ENCODE measurements at places on chromosomes 7 and 10.
A peak's percentile ranks its signal among the peaks of the same experiment; 100 is the strongest.

GRCh38 chr10:101289541-101289940 is 60.3 kb upstream of the LBX1 start:
- DNase-seq, result no peak

GRCh38 chr7:128307061-128307460 is 36.6 kb downstream of the RBM28 start:
- no peak for DNase-seq

- DNase-seq, result no peak
These were observed 186.6 kb upstream of the PRSS1 start for GRCh38 chr7:142562688-142563087.

DNA sequence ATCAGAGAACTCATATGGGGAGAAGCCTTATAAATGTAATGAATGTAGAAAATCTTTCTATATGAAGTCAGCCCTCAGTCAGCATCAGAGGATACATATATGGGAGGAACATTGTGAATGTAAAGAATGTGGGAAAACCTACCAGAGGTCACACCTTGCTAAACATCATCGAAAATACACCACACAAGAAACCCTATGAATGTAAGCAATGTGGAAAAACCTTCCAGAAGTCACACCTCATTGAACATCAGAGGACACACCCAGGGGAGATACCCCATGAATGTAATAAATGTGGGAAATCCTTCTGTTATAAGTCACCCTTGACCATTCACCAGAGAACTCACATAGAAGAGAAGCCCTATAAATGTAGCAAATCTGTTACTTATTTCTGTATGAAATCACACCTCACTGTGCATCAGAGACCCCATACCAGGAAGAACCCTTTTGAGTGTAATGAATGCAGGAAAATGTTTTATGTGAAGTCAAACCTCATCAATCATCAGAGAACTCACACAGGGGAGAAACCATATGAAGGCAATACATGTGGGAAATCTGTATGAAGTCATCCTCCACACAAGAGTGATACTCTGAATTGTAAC is 30.8 kb downstream of the ZNF12 start:
- no peak for DNase-seq

GRCh38 chr7:69418869-69419670 is 179.2 kb upstream of the AUTS2 start:
- DNase-seq, result no peak

- no peak for DNase-seq
These were observed 760.7 kb downstream of the LRMDA start for GRCh38 chr10:76192151-76192550.

DNA sequence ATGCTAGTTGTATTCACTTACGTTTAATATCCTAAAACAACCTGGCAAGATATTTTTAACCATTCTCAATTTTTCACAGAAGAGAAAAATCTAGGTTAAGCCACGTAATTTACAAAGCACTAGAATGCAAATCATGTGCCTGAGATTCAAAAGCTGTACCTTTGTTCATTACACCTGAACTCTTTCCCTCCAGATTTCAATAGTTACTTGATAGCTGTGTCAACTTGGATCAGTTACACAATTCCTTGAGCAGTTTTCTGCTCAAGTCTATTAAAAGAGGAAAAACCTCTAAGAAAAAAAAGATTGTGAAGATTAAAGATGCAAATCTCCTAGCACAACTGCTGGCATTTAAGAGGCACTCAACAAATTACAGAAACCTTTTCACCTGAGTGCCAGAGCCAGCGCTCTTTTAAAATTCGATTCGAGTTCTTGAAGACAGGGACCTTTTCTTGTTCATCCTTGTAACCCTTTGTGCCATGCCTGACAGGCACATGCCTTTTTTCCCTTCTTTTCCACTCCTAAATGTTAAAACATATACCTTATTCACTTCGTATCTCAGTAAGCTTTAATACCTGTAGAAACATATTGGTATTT is 886 bp downstream of the NSUN6 start:
- DNase-seq, result no peak

DNA sequence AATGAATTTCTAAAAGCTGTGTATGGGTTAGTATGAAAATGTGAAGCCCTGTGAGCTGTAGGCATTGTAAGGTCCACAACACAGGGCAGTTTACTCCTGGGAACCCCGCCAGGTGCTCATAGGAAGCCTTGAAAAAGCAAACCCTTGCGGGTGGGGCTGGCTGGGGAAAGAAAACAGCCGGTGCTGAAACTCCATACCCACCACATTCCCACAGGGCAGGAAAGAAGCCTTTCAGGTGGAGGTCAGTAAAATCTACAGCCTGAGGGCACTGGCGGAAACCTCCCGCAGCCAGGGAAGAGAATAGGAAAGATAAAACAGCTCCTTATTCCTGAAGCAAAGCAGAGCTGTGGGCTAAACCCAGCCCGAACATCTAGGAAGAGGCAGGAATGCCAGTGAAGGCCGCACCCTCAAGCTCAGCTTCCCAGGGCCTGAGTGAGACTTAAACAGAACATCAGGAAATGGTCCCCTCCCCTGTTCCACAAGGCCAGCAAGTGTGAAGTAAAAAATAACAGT is 34.7 kb downstream of the PODXL start:
- peak; percentile 36 for DNase-seq

DNA sequence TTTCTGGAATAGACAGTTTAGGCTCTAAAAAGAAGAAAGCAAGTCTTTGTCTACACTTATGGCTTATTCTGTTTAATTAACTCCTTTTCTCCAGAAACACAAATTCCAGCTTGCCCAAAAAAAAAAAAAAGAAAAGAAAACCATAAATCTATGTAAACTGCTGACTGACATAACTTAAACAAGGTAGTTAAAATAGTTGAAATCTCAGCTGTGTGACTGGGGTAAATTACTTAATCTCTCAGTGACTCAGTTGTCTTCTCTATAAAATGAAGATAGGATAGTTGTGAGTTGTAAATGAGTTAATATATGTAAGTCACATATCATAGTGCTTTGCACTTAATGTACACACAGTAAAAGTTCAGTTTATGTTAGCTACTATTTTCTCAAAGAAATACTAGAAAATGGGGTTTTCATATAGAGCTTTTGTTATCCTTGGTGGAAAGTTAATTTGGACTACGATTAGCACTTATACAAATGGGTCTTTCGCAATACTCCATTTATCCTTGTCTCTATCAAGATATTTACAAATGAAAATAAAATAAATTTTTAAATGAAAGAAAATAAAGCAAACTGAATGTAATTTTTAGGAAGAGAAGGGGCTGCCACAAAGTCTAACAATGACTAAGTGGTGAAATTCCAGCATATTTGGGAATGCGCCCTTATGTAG is 200.9 kb downstream of the MBL2 start:
- DNase-seq, result no peak

- no peak for DNase-seq
These were observed 27.0 kb downstream of the ZNF438 start for GRCh38 chr10:31004611-31005193.

DNA sequence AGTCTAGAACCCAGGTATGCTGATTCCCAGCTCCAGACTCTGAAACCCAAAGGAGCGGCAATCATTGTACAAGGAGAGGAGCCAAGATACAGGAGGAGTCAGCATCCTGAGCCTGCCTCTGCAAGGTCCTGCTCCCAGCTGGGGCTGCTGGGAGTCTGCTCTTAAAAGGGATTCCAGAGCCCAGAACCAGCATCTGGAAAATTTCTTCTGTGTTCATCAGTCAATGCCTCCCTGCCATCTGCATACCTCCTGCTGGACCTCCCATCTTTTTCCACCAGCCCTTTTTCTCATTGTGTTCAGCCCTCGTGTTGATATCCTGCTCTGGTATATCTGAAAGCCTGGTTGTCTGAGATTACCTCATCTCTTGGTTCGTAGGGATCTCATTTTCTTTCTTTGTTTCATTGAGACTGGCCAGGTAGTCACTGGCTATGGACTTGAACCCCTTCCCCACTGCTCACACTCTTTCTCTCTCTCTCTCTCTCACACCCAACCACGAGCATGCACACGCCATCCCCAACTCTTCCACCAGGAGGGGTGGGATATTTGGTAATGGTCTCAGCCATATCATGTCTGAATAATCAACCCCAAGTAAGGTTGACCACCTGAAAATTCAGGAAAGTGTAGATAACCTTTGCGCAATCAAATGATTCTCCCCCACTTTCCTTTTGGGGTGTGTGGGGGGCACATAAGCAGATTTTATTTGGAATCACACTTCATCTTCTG is 608.8 kb downstream of the LRMDA start:
- no peak for DNase-seq

- no peak for DNase-seq
These were observed 150.3 kb downstream of the RNF216 start for GRCh38 chr7:5631152-5631551.

GRCh38 chr7:101671371-101672356 is 42.6 kb upstream of the MYL10 start:
- no peak for DNase-seq

GRCh38 chr10:118116715-118117449 is 70.1 kb upstream of the RAB11FIP2 start:
- DNase-seq, result no peak

- no peak for DNase-seq
These were observed 482.6 kb upstream of the SEMA3A start for GRCh38 chr7:84677117-84677732.

GRCh38 chr7:79241288-79242060 is 212.0 kb downstream of the MAGI2 start:
- DNase-seq, result no peak

- no peak for DNase-seq
These were observed 369.8 kb downstream of the GFRA1 start for GRCh38 chr10:115903207-115903606.

DNA sequence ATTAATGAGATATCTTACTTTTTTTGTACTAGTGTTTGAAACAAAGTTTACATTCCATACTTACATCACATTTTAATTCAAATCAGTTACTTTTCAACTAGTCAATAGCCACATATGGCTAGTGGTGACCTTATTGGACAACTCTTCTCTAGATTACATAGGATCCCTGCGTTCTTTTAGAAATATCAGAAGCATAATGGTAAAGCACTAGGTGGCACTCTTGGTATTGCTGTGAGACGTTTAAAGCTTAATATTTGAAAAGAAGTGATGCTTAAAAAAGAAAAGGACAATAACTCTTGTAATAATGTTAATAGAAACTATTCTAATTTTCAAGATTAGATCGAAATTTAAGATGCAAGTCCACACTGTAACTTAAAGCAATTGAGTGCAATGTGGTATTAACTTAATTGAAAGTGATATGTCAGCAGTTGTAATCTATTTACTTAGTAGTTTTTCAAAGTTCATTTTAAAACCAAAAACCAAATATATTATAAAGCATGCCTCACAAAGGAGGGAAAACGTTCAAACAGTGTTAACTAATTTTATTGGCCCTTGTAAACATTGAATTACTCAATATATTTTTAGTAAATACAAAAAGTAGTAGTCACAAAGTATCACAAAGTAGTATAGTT is 339.1 kb downstream of the ATRNL1 start:
- peak; percentile 15 for DNase-seq

DNA sequence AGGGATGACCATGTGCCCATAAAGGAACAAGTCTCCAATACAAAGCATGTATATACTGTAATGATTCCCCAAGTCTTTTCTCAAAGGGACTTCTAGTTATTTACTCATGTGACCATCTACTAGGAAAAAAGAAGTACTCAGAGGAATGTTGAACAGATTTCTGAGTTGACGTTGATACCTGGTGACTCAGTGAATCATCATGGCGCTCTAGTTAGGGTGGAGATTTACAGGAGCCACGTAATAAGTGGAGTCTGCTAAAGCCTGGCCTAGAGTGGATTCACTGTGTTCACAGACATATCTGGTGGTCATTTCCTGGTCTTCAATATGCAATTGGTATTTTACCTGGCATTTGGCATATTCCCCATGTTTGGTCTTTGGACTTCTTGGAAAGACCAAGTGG is 302.2 kb upstream of the CACNA2D1 start:
- DNase-seq, result no peak

DNA sequence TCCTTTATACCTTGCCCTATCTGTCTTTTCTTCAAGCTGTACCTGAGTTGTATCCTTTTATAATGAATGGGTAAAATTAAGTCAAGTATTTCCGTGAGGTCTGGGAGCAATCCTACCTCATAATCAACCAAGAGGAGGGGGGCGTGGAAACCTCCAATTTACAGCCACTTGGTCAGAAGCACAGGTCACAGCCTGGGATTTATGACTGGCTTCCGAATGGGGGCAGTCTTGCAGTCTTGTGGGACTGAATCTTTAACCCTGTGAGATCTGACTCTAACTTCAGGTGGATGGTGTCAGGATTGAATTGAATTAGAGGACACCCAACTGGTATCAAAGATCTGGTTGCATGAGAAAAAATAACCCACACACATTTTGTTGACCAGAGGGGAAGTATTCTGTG is 23.5 kb upstream of the KCNMA1 start:
- DNase-seq, result no peak

- no peak for DNase-seq
These were observed 147.2 kb downstream of the MYOF start for GRCh38 chr10:93334901-93335327.

- no peak for DNase-seq
These were observed 26.2 kb downstream of the CNPY1 start for GRCh38 chr7:155520114-155520513.

DNA sequence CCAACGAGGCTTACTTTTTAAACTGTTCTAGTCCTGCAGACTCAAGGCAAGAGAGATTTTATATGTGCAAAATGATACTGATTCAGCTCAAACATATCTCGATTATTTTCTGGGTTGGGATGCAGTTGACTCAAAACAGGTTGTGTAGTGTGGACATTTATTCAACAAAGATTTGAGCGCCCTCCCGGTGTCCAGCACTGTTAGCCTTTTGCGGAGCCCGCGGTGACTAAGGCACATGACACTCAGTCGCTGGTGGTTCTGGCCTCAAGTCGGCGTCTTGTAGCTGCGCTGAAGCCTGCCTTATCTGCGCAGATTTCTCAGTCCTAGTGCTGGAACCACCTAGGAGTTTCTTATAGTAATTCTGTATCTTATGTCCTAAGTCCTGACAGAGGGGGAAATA is 938 bp upstream of the CADPS2 start:
- DNase-seq, result no peak

- DNase-seq, result no peak
These were observed 42.1 kb downstream of the RBM17 start for GRCh38 chr10:6130848-6131470.

GRCh38 chr7:116236020-116236630 is 25.8 kb downstream of the TES start:
- no peak for DNase-seq

GRCh38 chr7:27132978-27133377 is 2.4 kb upstream of the HOXA4 start:
- DNase-seq, result no peak

- DNase-seq, result no peak
These were observed 37.9 kb upstream of the PDGFA start for GRCh38 chr7:557558-557881.

- no peak for DNase-seq
These were observed 364.8 kb upstream of the IGFBP3 start for GRCh38 chr7:46285878-46286277.

DNA sequence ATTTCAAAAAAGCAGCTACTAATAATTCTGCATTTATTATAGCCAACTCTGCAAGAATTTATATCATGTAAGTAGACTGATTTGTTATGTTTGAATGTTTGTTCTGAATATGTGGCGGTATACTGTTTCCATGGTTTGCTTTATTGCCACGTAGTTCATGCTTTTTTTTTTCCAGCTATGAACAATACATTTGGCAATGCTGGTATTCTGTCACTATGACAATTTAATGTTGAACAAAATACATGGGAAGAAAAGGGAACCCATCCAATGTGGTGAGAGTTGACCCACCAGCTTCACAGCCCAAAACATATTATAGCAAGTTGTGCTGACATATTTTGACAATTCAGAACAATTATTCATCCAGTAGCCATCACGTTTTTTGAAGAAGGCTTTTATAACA is 145.6 kb downstream of the CCDC71L start:
- no peak for DNase-seq

GRCh38 chr7:67470256-67470751 is 473.7 kb downstream of the TYW1 start:
- DNase-seq, result no peak

- DNase-seq, result no peak
These were observed 58.3 kb downstream of the MALSU1 start for GRCh38 chr7:23357190-23358093.
